Hematopoietic multipotent progenitor cell treated with erythropoietin and hydrocortisone succinate and interleukin-3 and kit ligand, for 4 days (in vitro differentiated cells): ENCODE measurements at places on chromosomes 7 and 10.

DNA sequence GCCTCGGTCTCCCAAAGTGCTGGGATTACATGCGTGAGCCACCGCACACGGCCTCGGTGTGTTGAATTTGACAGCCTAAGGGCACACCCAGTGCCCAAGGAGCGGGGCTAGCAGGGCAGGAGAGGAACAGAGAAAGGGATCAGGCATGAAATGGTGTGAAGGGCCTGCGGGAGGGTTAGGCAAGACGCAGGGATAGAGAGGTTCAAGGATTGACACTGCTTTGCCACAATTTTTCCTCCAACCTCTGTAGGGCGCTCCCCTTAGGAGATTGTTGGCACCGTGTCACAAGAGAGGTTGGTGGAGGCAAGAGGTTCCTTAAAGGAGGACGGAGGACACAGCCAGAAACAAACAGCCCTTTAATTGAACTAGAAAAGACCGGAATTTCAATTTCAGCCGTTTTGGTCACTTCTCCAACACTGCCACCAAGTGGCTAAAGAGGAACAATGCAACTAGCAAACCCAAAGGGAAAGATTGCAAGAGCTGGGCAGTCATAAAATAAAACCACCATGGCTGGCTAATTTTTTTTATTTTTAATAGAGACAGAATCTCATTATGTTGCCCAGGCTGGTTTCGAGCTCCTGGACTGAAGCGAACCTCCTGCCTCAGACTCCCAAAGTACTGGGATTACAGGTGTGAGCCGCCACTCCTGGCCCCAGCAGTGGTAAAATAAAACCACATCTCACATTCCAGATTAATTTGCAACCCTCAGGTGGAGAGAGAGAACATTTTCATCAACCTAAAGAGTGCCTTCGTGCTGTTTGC lies 6.9 kb upstream of the CREB3L2 start:
- peak; percentile 88 for DNase-seq

- DNase-seq, result no peak
Measured at GRCh38 chr10:89662596-89662995, 17.6 kb upstream of the PANK1 start.

GRCh38 chr7:1968397-1969111 lies 264.2 kb downstream of the MAD1L1 start:
- no peak for DNase-seq

- DNase-seq, result peak; percentile 80
Measured at GRCh38 chr10:110859973-110860376, 11.8 kb upstream of the PDCD4 start.

- no peak for DNase-seq
Measured at GRCh38 chr10:109741712-109742111, 181.6 kb downstream of the XPNPEP1 start.

GRCh38 chr10:43424416-43424815 lies 12.5 kb upstream of the ZNF487 start:
- no peak for DNase-seq
